Activated CD4-positive, alpha-beta T cell treated with anti-CD3 and anti-CD28 coated beads, Interleukin-2, Interleukin-6, amounts not matched to agents 100 ng/mL and 50 ng/mL, durations not matched to agents 16 hours and 8 hours (primary cell): ENCODE measurements at places on chromosomes 12 and 14.

DNA sequence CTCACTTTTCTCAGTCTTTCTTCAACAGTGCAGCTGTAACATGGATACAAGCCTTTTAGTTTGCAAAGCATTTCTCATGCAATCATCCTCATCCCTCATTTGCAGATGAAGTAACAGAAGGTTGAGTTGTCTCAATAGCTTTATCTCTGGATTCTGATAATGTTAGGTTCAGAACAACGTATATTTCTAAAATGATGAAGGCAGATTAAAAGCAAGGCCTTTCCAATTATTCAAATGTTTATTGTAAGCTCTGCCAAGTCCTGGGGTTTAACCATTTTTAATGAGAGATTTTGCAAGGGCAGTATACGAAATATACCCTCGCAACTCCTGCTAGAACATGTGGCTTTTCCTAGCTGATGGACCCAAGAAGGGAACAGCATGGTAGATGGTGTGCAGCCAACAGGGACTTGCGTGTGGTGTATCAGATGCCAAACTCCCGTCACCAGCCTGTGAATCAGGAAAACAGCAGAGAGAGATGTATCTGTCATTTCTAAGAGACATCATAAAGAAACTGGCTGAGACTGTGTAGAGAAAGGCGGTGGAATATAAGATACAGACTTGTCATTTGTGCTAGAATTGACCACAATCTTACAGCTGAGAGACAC, 319.7 kb downstream of the MED13L start:
- no peak for DNase-seq

DNA sequence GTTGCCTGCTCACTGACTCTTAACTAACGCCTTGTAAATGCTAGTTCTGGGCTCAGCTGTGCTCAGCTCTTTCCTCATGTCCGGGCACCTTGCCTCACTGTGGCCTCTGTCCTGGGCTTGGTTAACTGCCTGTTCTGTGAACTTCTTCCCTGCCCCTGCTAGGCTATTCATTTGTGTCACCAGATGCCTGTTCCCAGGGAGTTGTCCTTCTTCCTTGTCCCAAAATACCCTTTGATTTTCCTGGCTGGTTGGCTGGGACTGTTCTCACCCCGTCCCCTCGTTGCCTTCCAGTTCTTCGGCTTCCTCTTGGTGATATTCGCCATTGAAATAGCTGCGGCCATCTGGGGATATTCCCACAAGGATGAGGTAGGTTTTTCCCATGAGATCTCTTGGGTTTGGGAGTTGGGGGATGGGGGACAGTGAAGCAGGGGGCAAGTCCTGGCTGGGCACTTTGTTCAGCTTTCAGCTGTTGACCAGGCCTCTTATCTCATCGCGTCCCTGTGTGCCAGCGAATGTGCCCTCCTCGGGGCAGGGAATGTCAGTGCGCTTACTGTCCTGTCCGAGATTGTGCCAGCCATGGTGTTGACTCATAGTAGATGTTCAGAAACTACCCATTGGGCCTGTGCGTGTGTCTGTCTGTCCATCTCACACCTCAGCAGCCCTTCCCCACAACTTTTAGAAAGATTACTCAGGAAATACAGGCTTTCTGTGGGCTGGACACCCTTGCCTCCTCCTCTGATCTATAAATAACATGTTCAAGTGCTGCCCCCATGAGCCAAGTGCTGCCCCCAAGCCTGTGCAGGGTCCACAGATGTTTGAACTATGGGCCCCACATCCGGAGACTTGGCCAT, 33.1 kb downstream of the CD9 start:
- DNase-seq, result no peak

GRCh38 chr12:18652596-18652995, 85.2 kb downstream of the PLCZ1 start:
- DNase-seq, result no peak

GRCh38 chr14:24277606-24278321, 6.4 kb upstream of the RABGGTA start:
- no peak for DNase-seq

GRCh38 chr14:78725086-78725485, 554.9 kb downstream of the NRXN3 start:
- DNase-seq, result no peak

- DNase-seq, result no peak
These were observed 63.2 kb downstream of the FBXL14 start for GRCh38 chr12:1531153-1531653.

GRCh38 chr12:13252024-13252423, 55.5 kb downstream of the EMP1 start:
- no peak for DNase-seq

- no peak for DNase-seq
These were observed 754 bp downstream of the ATG14 start for GRCh38 chr14:55410876-55411275.

DNA sequence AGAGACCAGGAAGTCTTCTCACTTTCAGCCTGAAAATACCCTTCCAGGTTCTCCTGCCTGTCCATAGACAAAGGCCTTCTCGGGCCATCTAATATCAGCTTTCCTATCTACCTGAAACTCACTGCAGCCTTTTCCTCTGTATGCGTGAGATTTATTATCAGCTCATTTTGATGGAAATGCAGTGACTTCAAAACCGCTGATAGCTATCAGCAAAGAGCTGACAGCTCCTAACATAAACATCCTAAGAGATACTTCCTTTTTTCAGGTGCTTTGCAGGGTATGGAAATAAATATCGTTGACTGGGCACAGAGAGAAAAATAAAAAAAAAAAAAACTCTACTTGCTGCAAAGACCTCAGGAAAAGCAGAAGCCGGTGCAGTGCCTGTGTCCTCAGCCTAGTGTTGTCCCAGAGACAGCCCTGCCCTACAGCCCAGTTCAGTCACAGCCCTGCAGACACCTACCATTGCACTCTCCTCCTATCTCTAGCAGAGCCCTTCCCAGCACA, 215.0 kb upstream of the EGLN3 start:
- no peak for DNase-seq
